ENCODE measurements at places on chromosomes 4 and X.

DNA sequence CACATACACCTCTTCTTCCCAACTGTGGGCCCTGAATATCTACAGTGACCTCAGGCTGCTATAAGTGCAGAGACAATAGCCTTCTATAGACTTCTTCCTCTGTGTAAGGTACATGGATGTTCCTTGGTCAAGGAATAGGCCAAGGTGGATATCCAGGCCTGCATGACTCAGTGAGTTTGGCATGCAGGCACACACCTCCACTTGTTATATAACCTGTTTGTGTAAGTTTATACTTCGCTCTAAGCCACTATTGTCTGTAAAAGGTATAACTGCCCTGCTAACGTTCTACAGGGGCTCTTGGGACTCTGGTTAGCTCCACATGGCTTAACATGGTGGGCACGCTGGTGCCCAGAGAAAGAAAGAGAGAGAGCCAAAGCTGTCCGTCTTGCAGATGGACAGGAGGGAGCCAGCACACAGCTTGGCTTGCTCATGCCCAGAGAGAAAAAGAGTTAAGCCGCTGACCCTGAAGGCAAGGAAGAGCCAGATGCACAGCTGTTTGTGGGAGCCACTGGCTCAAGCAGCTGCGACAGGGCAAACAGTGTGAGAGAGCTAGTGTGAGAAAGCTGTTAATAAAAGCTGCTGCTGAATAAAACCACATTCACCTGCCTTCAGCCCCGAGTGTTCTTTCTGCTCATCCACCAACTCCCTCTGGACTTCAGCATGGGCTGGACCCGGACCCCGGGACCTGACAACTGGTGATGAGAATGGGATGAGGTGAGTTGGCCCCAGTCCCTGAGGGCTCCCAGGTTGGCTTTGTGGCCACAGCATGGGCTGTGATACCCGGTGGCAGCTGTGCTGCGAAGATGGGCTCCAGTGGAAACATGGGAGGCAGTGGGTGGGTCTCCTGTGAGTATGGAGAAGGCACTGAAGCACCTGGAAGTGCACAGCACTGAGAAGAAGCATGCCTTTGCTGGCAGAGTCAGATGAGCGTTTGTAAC lies 44.5 kb upstream of the ZBTB33 start:
- no peak for DNase-seq

- DNase-seq: no peak
Measured at GRCh38 chr4:181968371-181968770, 274.8 kb upstream of the TENM3 start.

DNA sequence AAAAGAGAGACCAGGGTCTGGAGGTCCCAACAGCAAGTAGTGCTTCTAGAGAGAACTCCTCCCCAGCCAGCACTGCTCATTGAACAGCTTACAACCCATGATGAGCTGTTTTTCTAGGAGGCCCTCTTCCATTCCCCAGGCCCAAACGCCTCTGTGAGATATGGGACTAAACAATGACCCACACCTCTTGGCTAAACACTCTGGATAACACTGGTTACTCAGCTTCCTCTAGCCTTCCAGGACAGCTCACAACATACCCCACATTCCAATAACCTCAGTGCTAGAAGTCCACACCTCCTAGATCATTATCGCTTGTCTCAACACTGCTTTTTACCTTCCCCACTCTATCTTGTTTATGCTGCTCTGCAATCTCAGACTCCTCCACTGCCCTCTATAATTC lies 35.4 kb upstream of the PGRMC2 start:
- no peak for DNase-seq

DNA sequence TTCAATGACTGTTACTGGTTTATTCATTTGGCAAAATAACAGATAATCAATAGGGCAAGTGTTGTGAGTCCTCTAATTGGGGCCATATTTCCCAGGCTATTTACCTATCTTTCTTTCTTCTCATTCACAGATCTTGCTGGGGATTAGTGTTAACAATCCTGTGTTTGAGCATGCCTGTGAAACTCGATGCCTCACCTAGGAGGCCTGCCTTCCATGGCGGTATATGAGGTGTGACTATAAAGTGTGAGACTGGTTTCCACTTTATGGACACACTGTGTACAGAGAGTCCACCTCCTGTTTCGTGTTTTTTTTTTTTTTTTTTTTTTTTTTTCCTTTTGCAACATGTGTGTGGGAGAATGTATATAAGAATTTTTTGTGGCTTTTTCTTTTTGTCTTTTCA lies 199.3 kb downstream of the BMPR1B start:
- DNase-seq: no peak

DNA sequence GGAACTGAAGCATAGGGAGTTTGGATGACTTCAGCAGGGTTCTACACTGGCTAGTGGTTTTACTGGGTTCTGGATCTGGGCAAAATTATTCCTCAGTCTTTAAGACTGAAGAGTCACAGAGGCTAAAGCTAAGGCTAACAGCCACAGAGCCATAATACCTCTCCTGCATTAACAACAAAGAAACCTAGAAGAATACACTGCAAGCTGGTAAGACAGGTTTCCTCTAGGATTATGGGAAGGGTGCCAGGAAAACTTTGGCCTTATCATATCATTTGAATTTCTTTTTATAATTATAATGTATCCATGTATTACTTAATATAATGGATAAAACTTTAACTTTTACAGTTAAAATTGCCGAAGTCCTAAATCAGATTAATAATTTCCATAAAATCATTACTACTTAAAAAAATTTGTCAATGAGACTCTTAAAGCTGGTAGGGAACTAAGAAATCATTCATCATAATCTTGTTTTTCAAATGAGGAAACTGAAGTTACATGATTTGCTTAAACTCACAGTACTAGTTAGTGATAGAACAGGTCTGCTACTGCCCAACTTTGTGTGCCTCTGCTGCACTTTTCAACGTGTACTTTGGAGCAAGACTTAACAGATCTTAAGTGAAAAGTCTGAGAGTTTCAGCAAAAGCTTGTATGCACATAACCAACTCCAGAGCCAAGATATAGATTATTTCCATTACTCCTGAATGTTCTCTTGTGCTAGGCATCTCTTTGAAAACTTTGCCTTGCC lies 24.2 kb upstream of the PGRMC2 start:
- DNase-seq: no peak

DNA sequence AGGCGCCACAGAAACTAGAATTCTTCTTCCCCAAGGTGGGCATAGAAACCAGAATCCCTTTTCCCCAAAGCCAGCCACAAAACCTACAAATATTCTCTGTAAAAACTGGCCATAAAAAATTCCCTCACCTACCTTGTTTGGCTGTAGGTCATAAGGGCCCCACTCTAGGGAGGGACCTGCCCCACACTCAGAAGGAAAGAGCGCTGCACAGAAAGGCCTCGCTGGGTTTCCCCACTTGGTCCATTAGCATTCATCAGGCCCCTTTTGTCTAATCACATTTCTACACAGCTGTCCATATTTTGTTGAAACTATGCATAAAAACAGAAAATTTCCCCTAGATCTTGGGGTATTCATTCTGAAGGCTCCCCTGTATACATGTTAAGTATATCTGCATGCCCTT lies 54.1 kb downstream of the PHKA2 start:
- no peak for DNase-seq

GRCh38 chrX:115494161-115494560 lies 66.8 kb upstream of the PLS3 start:
- no peak for DNase-seq

DNA sequence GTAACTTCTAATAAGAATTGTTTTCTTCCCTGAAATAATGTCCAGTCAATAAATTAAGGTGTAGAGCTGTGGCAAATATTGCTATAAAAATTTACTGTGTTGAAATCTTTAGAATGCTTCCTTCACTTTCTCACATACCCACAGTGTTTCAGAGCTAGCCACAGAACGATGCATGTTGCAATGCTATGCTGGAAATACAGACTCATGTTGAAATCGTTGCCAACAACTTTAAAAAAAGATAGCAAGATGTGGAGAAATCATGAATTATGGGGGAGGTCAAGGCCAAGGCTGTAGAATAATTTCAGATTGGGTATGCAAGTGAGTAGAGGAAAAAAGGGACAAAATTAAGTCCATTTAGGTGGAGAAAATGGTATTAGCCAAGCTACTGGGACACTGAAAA lies 204.8 kb downstream of the VEGFC start:
- DNase-seq: no peak

GRCh38 chr4:87982036-87982435 lies 6.5 kb downstream of the SPP1 start:
- no peak for DNase-seq

DNA sequence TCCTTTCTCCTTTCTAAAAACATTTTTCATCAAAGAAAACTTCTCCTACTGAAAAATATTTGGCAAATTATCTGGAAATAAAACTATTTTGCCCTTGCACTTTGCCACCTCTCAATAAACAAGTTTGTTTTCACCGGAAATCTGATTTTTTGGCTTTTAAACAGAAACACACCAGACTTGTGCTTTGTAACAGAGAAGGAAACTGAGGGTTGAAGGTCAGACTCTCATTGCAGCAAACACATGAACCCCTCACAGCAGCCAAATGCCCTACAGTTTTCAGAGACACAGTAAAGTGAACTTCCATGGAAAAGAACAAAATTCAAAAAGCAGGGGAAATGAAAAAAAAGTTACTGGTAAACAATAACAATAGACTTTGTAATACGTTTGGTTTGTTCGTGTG lies 95.6 kb upstream of the WDR17 start:
- no peak for DNase-seq

DNA sequence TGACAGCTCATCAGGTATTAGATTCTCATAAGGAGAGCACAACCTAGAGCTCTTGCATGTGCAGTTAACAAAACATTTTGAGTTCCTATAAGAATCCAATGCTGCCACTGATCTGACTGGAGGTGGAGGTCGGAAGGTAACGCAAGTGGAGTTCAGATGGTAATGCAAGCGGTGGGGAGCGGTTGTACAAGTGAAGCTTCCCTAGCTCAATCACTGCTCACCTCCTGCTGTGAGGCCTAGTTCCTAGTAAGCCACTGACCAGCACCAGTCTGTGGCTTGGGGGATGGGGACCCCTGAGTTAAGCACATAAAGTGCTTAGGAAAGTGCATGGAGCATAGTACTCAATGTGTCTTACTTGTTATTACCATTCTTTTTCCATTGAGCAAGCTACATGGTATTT lies 983.2 kb upstream of the IGFBP7 start:
- DNase-seq: no peak

DNA sequence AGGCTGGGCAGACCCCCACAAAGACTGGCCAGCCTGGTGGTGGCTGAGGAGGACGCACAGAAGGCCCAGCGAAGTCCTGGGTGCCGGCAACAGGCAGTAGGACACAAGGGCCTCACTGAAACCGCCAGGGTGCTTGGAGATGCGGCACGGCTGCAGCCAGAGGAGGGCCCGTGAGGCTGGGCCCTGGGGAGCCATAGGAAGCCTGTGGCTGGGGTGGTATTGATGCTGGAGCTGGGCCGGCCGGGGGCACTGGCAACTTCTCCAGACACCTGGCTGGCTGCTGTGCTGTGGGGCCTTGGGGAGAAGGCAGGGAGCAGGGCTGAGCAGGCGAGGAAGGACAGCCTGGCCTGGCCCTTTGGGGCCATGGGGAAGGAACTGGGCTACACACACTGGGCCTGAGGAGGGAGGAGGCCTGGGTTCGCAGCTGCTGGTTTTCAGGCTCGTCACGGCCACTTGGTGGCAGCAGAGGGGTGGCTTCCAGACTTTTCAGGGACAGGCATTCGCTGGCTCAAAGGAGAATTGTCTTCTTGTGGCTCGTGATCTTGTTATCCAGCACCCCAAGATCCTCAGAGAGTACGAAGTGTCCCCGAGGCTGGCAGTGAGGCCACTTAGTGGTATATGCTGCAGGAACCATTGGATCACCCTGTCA lies 37.2 kb downstream of the ATP2B3 start:
- peak; percentile 48 for DNase-seq

GRCh38 chr4:146095091-146095690 lies 80.3 kb upstream of the LSM6 start:
- peak; percentile 29 for DNase-seq

- no peak for DNase-seq
Measured at GRCh38 chrX:906586-906985, 276.0 kb downstream of the SHOX start.

DNA sequence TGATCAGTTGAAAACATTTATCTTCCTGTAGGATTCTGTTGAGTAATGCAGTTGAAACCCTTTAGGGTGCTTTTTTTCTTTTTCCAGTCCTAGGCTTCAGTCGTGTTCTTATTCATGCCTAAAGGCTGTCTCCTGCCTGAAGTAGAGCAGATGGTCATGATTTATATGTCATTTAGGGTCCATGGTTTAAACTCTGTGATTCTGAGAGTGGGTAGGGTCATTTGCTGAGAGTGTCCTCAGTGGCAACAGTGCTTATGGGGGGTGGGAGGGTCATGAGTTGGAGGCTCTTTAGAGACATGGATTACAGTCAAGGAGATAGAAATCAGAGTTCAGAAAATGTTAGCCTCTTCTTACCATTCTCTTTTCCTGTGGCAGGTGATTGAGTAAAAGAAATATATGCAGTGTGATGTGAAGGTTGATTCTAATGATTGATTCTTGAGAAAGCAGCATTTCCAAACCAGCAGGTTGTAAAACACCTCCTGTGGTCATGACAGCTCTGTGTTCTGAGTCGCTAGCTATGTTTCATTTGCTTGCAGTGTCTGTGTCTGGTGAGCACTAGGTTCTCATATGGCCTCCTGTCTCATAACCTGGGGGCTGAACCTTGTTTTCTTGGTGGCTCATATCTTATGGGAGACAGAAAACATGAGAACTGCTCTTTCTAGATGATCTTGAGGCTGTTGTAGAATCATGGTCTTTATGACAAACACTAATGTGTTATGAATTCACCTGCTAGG lies 60.4 kb downstream of the JADE1 start:
- DNase-seq: no peak
